ENCODE measurements at places on chromosomes 2 and 18. TPM values are rescaled to one million over a fixed set of nuclear protein-coding genes. Genes with fewer than 3 reads are reported as not detected.

Gene CDH19
- 0.35 TPM for polyA plus RNA-seq

Gene CYP1B1
- 0.79 TPM for polyA plus RNA-seq

Gene REG1B
- polyA plus RNA-seq: not detected

Gene NR4A2
- 5.2 TPM for polyA plus RNA-seq

Gene CNRIP1
- 48.1 TPM for polyA plus RNA-seq

DNA sequence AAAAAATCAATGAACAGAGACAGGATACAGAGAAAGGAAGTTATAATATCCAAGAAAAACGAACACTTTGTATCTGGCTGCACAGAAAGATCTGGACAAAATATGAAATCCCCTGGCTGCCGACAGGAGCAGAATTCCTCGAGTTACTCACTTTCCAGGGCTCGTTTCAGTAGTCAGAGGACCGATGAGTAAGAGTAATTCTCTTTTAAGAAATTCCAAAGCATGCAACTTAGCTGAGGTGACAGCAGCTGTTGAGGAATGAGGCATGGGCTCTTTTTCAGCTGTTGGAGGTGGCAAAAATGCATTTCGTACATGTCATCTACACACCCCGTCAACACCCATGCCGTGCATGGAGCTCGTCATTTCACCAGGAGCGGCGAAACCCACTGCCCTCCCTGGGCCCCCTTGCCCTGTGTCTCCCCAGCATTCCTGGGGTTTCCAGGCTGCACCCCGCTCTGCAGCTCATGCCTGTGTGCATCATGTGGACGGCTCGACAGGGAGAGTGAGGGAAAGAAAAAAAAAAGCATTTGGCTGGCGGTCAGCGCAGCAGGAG lies 210.8 kb upstream of the SMIM21 start:
- no peak for DNase-seq

GRCh38 chr2:190863946-190864345 lies 16.7 kb upstream of the GLS start:
- DNase-seq: no peak

GRCh38 chr2:108941767-108942166 lies 47.3 kb downstream of the EDAR start:
- DNase-seq: no peak

DNA sequence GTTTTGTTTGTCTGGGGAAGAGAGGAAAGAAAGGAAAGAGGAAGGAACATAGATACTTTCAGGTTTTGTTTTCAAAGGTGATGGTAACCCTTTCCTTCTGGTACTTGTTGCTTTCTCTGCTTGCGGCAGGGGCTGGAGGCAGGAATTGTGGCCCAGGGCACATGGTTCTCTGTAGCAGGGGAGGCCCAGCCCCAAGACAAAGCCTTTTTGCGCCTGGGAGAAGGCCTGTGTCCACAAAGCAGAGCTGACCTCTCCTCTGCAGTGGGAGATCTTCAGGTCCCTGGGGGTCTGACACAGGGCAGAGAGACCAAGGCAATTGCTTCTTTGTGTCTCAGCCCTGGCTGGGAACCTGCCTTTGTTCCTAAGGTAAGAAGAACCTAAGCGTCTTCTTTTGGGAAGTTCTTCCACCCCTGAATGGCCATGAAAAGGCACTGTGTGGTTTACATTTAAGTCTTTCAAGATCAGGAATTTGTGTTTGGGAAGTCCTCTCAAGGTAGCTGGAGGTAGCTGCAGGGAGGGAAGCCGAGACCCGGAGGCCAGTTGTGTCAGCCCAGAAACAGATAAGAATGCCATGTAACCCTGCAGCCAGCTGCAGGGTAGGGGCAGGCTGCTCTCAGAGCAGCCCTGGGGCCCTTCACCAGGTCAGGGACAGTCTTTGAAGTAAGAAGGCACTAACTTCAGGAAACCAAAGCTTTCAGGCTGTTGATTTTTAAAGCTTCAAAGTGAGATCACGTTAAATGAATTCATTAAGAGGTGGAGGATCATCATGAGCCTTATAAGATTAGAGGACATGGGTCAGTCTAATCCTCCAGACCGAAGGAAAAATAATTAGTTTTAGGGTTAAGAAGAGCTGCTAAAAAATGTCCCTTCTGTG lies 119.3 kb downstream of the STPG4 start:
- DNase-seq: no peak

GRCh38 chr18:13159579-13159978 lies 59.0 kb upstream of the LDLRAD4 start:
- DNase-seq: peak; percentile 38

GRCh38 chr2:46988733-46989481 lies 73.3 kb upstream of the MCFD2 start:
- no peak for DNase-seq

DNA sequence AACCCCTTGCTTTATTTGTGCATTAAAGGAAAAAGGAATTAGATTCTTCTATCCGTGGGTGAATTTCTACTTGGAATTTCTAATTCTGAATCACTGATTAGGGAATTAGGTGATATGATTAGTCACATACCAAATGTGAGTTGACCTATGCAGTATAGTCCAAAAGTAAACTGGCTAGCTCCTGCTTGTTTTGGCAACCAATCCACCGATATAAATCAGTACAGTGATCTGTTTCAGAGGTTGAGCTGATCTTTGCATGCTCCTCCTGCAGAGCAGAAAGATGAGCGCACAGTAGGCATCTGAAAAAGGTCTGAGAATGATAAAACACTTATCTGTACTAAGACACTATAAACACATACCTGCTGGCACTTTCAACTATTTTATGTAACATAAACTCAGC lies 86.6 kb downstream of the LRP1B start:
- DNase-seq: no peak

DNA sequence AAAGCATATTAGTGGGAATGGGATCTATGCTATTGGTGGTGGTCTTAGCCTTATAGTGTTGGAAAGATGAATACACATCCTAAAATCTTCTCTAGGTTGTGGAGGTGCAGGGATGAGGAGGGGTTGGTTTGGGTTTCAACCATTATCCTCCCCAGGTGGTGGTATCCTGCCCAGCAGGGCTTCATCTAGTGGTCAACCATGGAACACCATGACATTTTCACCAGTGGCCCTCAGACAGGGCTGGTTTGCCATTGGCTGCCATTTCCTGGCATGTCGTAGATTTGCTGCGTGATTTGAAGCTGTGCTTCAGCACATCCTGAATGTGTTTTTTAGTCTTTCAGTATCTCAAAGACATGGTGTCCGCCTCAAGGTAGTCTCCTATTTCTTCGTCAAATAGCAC lies 391.2 kb upstream of the HNRNPA3 start:
- DNase-seq: no peak
